ENCODE measurements at places on chromosomes 7 and 10.

DNA sequence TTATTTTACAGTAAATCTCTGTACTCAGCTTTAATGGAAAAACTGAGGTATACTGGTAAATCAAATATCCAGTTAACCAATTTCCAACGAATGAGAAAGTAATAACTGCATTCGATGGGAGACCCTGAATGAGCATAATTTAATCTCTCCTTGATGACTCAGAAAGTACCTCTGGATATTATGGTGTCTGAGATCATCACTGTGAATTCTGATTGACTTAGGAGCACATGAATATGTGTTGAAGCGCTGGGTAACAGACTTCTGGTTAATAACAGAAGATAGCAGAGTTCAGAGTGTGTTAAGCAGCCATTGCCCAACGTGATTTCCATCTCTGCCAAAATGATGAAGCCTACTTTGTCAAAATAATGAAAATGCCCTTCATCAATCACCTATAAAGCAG lies 116.6 kb downstream of the NRP1 start:
- DNase-seq: no peak

GRCh38 chr10:97078261-97078937 lies 107.4 kb downstream of the SLIT1 start:
- DNase-seq: no peak

DNA sequence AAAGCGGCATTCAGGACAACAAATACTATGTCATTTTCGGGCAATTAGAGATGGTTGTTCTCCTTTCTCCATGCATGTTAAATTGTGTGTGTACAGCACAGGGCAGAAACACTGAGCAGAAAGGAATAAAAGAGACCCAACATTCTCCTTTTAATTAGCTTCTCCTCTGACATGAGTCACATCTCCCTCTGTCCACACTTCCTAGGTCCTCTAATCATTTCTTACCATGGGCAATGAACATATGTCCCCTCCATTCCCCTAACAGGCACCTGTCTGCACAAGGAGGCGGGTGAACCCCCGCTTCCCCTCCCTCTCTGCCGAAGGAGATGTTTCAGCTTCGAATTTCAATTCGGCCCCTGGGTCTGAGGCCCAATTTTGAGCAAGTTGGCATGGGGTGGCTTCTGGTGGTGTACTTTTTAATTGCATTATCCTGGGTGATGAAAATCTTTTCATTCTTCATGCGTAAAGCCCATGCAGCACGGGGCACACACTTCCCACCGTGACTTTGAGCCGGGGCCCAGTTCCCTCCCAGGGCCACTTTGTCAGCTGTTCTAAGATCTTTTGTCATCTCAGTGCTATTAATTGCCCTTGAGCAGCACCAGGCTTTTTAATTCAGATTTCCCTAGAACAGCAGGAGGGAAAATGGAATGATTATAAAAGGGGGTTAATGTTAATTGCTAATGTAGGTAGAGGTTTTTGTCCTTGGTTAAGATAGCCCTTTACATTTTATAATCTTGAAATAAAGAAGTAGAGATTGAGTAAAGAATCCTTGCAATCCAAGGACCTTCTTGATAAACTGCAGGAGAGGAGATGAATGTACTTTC lies 219.5 kb upstream of the NRP1 start:
- no peak for DNase-seq

GRCh38 chr7:112306903-112307302 lies 100.4 kb downstream of the ZNF277 start:
- no peak for DNase-seq
